ENCODE measurements at places on chromosomes 7 and 10.

DNA sequence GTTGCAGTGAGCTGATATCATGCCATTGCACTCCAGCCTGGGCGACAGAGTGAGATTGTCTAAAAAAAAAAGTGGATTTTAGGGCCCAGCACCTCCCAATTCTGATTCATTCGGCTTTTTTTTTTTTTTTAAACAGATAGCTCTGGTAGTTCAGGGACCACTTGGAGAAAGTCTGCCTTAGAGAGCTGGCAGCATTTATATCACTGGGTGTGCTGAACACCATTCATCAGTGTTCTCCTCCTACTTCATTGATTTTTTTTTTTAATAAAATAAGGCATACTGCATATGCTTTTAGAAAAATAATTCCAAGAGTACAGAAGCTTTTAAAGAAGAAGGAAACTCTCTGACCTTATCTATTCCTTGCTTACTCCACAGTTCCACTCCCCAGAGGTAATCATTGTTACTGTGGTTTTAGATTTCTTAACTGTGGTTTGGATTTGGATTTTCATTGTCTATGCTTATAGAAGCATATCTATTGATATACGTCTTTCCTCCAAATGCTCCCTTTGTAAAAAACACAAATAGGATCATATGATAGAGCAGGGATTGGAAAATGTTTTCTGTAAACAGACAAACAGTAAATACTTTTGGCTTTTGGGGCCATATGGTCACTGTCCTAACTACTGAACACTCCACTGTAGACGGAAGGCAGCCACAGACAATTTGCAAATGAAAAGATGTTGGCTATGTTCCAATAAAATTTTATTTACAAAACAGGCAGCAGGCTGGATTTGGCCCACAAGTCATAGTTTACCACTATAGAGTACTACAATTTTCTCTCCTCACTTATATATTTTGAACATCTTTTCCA lies 21.1 kb upstream of the SAR1A start:
- DNase-seq: no peak

GRCh38 chr7:85074992-85075391 lies 111.9 kb downstream of the SEMA3D start:
- DNase-seq: no peak

GRCh38 chr10:97584798-97585438 lies 729 bp downstream of the HOGA1 start:
- DNase-seq: no peak

GRCh38 chr10:104577163-104577562 lies 63.9 kb upstream of the SORCS3 start:
- no peak for DNase-seq

DNA sequence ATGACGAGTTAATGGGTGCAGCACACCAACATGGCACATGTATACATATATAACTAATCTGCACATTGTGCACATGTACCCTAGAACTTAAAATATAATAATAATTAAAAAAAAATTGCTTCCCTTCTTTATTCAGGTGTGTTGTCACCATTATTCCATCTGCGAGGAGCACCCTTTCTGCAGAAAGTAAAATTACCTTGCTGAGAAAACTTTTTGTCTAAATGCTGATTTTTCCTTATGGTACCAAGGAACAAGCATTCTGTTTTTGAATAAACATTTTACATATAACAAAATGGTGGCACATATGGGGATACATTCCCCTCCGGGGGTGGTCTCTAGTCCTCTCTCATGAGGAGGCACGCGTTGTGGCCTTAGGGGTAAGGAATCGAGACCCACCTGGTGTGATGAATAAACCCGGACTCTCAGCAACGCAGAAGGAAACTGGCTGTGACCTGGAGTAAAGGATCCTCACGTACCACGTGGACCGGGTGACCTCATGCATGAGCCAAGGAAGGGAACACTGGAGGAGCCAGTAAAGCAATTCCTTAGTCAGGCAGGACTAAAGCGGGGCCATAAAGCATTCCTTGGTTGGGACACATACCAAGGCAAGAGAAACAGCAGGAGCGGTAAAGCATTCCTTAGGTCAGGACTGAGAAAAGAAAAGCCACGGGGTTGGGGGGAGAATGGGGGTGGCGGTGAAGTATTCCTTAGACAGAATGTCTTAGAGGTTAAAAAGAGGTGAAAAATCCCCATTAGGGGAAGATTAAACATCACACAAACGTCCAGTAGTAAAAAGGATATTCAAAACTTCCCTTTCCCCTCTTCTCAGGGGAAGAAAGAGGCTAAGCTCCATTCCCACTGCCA lies 20.8 kb upstream of the OPTN start:
- no peak for DNase-seq

DNA sequence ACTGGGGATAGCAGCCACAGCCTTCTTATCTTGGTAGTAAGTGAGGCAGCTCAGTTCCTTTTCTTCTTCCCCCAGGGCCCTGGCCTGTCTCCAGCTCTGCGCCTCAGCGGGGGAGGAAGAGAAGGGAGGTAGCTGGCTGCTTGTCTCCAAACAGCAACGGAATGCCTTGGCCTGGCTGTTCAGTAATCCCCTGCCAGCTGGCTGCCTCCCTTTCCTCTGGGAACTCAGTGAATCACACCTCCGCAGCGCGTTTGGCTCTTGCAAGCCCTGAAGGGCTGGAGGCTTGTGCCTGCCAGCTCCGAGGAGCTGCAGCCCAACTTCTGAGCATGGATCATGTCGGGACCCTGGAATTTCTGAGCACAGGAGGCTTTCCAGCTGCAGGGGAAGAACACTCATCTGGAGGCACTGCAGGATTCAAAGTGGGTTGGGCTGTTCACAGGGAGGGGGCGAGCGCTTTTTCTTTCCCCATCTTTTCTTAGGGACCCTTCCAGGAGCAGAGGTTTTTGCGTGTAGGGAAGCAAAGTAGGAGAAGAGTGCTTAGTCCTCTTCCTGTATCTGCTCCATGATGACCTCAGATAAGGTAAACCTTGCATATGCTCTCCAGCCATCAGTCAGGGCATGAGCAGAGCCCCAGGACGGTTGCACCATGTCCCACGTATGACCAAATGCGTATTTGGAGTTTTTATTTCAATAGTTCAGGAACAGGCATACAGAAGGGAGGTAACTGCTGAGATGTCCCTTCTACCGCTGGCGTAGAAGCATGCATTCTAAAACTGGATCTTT lies 253.2 kb upstream of the INHBA start:
- peak; percentile 45 for DNase-seq

DNA sequence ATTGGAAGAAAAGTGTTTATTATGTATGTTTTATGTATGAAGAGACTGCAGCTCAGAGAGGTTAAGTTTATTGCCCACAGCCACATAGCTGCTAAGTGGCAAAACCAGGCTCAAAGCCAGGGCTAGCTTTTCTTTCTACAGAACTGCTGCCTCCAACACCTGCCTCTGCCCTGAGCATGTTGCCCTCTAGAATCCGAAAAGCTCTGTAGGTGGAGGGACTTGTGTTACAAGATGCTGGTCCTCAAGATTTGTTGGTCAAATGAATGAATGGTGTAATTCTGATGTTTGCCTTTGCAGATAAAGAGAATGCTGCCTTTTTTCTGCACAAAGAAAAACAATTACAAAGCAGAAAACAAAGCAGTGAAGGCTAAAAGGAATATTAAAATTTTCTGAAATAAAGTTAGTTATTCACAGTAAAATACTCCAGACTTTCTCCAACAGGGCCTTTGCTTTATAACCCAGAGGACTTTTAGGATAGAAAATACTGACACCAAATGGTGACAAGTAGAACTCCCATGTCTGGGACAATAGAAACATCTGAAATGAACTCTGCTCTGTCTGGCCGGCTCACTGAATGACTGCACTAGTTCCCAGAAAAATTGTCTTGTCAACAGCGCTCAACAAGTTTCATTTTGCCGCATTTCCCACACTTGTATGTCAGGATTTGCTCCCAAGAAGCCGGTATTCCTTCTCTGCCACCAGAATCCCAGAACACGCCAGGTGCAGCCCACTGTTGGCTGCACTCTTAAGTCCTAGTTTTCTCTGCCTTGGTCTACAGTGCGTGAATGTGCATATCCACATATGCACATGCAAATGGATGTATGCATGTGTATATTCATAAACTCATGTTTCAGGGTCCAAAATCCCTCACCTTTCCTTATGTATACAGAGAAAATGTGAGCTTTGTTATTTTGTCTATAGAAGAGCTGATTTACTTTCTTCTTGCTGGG lies 11.0 kb upstream of the DNTT start:
- DNase-seq: peak; percentile 68

- DNase-seq: no peak
Measured at GRCh38 chr10:1375346-1376170, 319.4 kb downstream of the WDR37 start.

DNA sequence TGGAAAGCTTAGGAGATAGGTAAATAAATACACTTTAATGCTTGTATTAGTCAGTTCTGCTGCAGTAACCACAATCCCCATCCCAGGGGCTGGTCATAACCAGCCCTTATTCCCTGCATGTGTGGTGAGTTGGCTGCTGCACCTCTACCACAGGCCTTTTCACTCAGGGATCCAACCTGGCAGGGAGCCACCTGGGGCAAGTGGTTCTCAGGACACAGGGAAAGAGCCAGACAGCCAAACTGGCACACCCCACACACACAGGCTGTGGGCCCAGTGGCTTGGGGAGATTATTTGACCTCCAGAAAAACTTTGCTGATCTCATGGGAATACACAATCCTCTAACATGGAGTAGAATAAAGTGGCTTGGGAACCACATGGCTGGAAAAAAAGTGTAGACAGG lies 400.0 kb upstream of the RNF32 start:
- DNase-seq: no peak

GRCh38 chr10:3239066-3239919 lies 66.7 kb upstream of the PITRM1 start:
- DNase-seq: peak; percentile 57

- peak; percentile 51 for DNase-seq
Measured at GRCh38 chr10:71067098-71067740, 145.2 kb upstream of the UNC5B start.

DNA sequence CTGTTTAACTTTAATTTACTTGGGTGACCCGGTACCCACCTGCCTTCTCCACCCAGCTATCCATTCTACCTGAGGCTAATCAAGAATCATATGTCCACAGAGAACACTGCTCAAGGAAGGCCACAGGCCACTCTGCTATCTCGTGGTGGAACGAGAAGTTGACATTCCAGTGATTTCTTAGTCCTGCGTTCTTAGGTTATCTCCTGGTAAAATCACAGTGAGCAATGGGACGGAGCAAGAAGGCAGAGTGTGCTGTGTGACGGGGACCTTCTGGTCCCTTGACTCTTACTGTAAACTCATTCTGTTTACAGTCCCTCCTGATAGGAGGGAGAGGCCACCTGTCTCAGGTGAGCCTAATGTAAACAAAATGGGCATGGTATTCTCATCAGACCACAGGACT lies 256.6 kb downstream of the TNS3 start:
- DNase-seq: no peak

GRCh38 chr10:3874990-3875841 lies 90.2 kb upstream of the KLF6 start:
- DNase-seq: peak; percentile 75

DNA sequence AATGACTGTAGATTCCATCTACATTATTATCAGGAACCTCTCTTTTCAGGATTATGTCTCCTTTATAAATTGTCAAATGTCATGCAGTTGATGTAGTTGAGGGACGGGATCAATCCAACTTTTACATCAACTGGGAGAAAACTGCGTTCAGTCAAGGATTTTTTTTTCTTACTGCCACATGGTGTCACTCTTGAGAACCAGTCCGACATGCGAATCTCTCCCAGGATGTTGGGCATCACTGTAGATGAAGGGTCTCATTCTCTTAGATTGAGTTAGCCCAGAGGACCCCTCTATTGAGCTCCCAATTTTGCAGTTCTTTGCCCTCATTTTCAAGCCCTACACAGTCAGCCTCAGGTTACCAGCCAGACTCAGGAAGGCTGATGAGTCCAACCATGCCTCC lies 120.3 kb upstream of the PTPRZ1 start:
- no peak for DNase-seq

DNA sequence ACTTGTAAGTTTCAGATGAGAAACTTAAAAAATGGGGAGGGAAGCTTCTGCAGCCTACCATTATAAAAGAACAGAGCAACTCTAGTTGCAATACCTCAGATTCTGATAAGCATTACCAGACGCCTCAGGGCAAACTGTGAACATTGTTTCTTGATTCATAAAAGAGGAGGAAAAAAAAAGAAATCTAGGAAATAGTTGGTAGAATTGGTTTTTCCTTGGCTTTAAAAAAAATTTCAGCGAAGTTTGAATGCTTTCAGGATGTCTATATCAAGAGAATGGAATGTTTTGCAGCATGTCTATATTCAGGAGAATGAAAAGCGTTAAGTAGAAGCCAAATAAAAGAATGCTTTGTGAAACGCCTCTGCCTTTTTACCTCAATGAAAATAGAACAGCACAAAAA lies 17.5 kb upstream of the ANLN start:
- no peak for DNase-seq

DNA sequence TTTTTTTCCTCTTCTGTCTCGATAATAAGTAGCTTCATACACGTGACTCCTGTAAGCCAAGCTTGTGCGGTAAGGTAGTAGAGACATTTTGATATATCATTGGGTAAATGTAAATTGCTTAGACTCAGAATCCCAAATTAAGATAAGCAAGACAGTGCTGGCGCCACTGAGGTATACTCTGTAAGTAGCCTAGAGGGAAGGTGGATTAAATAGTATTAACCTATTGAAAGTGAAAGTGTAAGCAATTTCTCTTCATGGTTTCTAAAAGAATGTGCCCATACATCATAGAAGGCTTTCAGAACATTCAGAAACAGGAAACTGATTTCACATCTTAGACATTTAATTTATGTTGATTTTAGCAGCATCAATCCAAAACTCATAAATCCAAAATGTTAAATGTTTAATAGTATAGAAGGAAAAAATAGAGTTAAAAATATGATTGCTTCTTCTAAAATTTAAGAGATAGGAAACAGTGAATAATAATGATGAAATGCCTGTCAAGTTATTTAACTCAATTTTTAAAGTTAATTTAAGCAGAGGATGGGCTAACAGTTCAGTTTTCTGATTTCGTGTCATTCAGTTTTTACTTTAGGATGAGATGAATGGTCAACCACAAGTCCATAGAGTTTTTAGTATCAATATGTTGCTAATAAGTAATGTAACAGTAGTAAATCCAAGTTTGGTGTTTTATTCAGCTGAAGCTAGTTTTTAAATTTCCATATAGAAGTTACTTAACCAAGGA lies 36.8 kb downstream of the LRRC72 start:
- peak; percentile 54 for DNase-seq
